ENCODE measurements at places on chromosomes 12 and 14. TPM values are rescaled to one million over a fixed set of nuclear protein-coding genes. Genes with fewer than 3 reads are reported as not detected.

- no peak for DNase-seq
Observed at GRCh38 chr12:20483776-20484175, 115.4 kb downstream of the PDE3A start.

FOXG1 gene
- not detected for total RNA-seq

RNFT2 gene
- total RNA-seq, result 18.6 TPM

DNA sequence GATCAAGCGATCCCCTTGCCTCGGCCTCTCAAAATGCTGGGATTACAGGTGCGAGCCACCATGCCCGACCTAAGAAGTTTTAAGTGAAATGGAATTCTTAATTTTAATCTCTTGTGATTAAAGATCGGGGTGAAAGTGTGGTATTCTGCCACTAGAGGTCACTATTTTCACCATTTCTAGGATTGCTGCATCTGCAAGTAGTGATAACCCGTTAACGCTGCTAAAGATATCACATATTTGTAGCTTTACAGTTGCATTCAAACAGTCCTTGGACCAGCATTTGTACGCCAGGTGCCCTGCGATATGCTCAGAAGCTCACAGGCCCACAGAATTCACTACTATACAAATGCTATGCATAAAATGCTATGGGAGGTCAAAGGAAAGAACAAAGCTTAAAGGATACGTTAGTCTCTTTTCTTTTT is 19.3 kb downstream of the CCDC62 start:
- peak; percentile 6 for DNase-seq

DNA sequence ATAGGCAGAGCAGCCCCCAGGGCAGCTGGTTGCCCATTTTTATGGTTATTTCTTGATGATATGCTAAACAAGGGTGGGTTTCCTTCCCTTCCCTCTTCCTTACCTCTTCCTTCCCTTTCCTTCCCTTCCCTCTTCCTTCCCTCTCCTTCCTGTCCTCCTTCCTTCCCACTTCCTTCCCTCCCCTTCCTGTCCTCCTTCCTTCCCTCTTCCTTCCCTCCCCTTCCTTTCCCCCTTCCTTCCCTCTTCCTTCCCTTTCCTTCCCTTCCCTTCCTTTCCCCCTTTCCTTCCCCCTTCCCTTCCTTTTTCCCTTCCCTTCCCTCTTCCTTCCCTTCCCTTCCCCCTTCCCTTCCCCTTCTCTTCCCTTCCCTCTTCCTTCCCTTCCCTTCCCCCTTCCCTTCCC is 87.7 kb downstream of the MAP1LC3B2 start:
- no peak for DNase-seq

DNA sequence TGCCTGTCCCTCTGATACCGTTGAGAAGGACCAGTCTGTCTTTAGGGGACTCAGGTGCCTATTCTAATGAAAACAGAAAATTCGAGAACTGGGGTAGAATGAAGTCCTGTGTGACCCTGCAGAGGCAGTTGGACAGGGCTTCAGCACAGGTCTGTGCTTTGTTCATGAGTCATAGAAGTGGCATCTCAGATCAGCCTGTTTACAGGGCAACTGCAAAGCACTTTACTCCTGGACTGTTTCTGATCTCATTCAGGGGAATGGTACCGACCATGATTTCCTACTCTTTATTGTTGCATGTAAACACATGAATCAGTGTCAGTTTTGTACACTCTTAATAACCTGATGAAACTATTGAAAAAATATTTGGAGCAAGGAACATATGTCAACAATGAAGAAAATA is 1517.0 kb downstream of the AACS start:
- peak; percentile 48 for DNase-seq

DNA sequence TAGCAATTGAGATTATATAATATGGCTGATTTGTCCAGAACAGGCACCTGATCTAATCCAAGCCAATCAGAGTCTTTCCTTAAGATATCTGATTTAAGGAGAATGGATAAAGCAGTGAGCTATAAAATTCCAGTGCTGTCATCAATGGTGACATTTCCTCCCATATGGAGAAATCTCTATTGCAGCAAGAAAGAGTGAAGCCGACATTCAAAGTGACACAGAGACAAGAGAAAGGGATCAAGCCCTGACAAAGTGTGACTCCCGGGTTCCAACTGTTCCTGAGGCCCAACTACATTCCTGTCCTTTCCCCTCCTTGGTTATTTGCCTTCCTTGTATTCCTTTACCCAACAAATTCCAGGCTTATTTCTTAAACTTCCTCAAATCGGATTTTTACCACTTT is 430.0 kb upstream of the SOX5 start:
- no peak for DNase-seq

GRCh38 chr14:49051328-49052060 is 534.7 kb downstream of the RPS29 start:
- DNase-seq, result no peak

EID3 gene
- total RNA-seq, result 47.4 TPM

MAPK1IP1L gene
- total RNA-seq, result 79.7 TPM

DNA sequence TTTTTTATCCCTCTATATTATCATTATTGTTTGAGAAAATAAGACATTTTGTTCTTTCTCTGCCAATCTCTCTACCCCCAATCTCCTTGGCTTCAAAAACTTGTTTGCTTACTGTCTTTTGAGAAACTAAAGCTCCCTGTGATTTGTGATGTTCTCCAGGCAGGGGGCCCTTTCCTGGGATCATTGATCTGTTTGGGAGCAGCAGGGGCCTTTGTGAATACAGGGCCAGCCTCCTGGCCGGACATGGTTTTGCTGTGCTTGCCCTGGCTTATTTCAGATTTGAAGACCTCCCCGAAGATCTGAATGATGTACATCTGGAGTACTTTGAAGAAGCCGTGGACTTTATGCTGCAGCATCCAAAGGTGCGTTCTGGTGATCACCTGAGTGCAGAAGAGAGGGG is 4.5 kb downstream of the ACOT6 start:
- no peak for DNase-seq

GRCh38 chr12:12450043-12450471 is 93.2 kb downstream of the BORCS5 start:
- DNase-seq, result no peak

DNA sequence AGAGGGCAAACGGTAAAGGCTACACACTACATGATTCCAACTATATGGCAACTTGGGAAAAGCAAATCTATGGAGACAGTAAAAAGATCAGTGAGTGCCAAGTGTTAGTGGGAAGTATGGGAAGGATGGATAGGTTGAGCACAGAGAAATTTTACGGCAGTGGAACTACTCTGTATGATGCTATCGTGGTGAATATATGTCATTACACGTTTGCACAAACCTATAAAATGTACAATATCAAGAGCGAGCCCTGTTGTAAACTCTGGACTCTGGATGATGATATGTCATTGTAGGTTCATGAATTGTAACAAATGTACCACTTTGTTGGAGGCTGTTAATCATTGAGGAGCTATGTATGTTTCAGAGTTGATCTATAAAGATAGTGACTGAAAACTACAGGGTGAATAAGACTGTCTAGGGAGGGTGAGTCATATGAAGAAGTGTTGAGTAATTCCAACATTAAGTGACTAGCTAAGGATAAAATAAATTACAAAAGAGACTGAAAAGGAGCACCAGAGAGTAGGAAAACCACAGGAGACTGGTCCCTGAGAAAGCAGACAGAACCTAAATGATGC is 349.2 kb upstream of the LMO3 start:
- DNase-seq, result no peak

DNA sequence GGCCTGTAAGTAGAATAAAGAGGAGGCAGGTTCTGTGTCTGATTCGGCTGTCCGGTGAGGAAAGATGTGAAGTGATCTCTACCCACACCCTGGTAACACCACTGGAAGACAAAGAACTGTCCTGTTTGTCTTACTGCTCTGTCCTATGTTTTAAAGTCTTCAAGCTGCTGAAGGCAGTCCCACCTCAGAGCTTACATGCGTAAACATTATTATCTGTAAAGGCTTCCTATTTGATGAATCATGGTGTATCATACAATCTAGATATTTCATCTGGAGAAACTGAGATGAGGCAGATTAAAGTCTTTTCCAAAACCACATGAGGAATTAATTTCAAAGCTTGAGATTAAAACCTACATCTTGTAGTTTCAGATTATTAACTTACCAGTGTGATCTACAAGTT is 427.6 kb downstream of the ZFP36L1 start:
- DNase-seq, result no peak

DNA sequence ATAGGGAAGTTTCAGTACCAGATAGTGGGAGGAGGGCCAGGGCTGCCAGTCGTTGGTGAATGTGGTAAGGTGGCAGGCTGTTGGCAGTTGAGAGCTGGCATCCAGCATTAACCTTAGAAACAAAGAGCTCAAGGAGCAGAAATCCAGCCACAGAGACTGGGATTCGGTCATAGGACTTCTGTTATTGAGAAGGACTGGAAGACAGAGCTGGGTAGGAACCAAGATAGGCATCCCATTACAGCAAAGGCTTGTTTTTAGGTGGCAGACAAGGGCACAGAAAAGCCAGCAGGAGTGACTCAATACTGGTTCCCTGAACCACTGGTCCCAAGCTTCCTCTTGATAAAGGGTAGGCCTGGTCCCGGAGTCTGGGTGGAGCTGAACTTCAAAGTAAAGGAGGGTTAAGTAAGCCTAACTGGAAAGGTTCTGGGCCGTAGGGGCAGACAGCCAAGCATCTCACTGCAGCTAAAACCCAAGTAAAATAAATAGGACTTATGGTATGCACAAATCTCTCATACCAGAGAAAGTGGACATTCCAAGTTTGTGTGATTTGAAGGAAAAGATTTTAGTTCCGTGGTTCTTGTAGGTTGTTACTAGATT is 147.9 kb downstream of the ETV6 start:
- no peak for DNase-seq

- DNase-seq, result no peak
Observed at GRCh38 chr12:913919-914698, 35.4 kb downstream of the RAD52 start.

SLC7A7 gene
- 5.9 TPM for total RNA-seq

GRCh38 chr14:21317398-21317797 is 37.5 kb downstream of the RPGRIP1 start:
- no peak for DNase-seq

DNA sequence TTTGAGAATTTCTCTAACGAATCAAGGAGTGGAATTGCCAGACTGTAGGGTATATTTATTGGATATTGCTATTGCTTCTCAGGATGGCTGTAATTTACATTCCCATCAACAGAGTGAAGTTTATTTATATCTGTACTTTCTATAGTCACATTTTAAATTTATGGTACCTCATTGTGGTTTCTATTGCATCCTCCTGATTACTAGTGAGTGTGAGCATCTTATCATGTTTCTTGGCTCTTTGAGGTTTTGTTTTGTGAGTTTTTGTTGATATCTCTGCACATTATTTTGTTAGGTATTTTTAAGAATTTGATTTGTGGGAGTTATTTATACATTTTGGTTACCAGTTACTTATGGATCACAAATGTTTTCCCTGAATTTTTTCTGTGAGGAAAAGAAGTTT is 13.9 kb downstream of the DNM1L start:
- DNase-seq, result no peak

SDS gene
- total RNA-seq, result not detected

DNA sequence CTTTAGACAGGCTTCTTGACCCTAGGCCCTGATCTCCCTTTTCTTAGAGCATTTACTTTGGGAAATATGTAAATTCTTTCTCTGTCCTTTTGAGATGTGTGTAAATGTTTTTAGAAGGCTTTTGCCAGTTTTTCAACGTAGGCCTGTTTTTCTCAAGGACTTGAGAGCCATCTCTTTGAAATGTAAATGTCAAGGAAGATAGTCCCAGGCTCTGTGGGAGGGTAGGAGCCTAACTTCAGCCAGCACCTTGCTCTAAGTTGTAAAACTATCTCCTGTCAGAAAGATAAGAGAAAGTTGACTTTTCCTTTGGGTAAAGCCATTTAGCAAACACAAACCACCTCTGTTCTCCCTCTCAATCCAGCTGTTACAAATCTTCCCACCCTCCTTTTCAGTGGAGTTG is 219.8 kb downstream of the RPS29 start:
- DNase-seq, result no peak

DNA sequence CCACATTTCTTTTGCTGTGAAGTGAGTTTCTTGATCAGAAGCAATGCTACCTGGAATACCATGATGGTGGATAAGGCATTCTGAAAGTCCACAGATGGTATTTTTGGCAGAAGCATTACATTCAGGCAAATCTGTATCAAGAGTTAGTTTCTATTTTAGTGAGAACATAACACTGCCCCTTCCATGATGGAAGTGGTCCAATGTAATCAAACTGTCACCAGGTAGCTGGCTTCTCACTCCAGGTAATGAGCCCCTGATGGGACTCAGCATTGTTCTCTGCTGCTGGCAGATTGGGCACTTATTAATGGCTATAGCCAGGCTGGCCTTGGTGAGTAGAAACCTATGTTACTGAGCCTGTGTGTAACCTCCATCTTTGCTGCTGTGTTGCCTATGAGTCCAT is 80.7 kb downstream of the KCNA5 start:
- no peak for DNase-seq

GRCh38 chr12:10952645-10953044 is 13.6 kb upstream of the TAS2R14 start:
- no peak for DNase-seq

MANSC1 gene
- total RNA-seq, result 32.0 TPM

- DNase-seq, result no peak
Observed at GRCh38 chr12:70418101-70418500, 52.0 kb downstream of the KCNMB4 start.

- DNase-seq, result no peak
Observed at GRCh38 chr14:100775831-100776591, 49.3 kb downstream of the DLK1 start.

DNA sequence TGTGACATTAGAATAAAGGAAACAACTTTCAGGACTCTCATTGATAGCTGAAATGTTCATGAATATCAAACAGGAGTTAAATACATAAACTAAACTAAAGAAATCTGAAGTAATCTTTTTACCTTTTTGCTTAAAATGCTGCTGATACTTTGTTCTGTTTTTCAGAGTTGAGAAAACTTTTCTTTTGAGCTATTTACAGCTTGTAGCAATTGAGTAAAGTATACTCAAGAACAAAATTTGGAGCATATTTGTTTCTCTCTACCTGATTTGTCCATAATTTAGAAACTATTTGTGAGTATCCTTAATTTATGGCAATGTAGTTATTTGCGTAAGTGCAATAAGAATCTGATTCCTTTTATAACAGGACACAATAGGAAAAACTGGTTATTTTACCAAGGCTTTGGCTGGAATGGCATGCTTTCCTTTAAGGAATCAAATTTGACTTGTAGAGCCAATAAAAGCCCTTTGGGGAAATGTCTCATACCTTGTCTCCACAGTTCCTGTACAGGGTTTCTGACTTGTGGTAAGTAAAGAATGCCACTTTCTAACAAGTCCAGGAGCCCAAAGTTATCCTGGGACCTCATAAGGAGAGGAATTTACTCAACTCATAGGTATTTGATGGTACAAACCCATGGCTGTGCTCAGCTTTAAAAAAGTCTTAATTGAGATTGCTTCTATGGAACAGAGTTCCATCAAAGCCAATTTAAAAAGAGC is 195.7 kb downstream of the TMEM117 start:
- no peak for DNase-seq

DNA sequence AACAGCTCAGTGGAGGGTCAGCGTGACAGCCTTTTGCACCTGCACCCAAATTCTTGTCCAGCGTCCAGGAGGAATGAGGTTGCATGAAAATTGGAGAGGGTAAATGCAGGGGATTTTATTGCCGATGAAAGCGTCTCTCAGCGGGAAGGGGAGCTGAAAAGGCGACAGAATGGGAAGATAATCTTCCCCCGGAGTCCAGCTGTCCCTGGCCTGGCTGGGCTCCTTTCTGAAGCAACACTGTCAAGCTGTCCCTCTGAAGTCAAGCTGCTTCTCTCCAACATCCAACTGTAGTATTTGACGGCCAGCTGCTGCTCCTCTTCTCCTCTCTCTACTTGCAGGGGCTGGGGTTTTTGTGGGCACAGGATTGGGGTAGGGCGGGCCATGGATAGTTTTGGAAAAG is 32.7 kb downstream of the NOPCHAP1 start:
- DNase-seq, result no peak

- DNase-seq, result no peak
Observed at GRCh38 chr12:109581334-109581691, 7.7 kb downstream of the MVK start.

PNN gene
- total RNA-seq, result 65.8 TPM
